ENCODE measurements at places on chromosomes 2 and 18.

GRCh38 chr18:77165503-77166188 lies 33.1 kb upstream of the MBP start:
- DNase-seq, result no peak

GRCh38 chr2:57934659-57935058 lies 111.9 kb upstream of the VRK2 start:
- no peak for DNase-seq

DNA sequence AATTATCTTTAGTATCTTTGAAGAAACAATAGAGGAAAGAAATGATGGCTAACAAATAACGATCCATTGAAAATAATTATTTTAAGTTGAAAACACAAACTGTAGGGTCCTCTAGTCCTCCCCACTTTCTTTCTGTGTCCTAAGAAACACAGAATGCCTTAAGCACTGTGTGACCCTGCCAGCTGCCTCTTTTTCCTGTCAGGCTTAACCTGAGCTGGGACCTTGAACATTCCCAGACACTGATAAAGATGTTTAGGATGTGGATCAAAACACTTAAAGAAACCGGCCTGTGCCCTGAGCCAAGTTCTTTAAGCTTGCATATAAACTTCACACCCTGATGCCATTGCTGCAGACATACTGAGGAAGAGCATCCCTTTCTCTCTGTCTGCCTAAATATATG lies 755.4 kb upstream of the VRK2 start:
- no peak for DNase-seq

GRCh38 chr2:234705108-234705507 lies 208.2 kb upstream of the ARL4C start:
- peak; percentile 58 for DNase-seq

DNA sequence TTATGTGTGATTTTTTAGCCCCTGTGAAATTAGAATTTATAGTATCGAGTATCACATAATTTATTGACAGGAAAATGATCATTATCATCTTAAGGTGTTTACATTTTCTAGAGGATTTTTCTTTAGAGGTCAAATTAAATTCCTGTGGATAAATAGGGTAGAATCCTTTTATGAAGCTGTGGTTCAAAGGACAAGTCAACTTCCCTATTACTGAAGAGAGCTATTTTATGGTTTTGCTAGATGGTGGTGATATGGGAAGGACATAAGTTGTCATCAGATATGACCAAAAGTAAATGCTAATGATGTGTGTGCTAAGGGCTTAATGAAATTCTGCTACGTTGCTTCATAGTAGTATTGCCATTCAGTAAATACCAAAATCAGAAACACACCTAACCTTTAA lies 80.1 kb downstream of the EML4 start:
- DNase-seq, result no peak

DNA sequence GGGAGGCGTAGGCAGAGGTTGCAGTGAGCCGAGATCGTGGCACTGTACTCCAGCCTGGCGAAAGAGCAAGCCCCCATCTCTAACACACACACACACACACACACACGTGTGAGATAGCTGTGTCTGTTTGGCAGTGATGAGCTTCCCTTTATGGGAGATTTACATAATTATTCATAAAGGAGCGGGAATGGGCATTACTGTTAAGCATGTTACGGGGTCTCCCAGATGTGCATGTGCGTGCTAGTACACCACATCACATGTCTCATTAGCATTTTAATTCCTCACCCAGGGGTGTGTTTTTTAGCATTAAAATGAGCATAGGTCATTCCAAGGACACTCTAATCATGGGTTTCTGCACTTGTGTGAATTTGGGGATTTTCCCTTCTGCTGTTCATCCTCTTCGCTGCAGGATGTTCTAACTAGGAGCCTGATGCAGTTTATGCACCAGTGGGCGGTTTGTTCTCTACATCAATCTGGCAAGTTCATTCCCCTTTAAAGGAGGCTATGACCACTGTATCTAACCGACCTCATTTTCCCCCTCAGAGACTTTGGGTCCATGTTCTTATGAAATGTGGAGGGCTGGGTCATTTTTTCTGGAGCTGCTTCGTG lies 1.0 kb upstream of the FAM178B start:
- no peak for DNase-seq

GRCh38 chr2:68292108-68292710 lies 27.5 kb downstream of the CNRIP1 start:
- peak; percentile 26 for DNase-seq

DNA sequence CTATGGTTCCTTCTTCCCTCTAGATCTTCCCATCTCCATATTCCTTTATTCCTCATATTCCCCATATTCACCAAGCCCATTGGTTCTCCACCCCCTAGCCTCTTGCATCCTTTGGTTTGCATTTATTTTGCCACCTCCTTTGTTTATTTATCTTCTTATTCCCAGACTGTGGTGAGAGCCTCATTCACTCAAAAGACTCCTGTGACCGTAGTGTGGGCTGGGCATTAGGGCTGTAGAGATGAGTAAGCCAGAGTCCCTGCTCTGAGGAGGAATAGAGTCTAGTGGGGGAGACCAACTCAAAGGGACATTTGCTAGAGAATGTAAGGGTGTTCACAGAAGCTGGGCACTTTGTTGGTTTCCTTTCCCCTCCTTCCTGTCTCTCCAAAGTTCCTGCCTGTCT lies 8.3 kb downstream of the ATG16L1 start:
- no peak for DNase-seq

- peak; percentile 65 for DNase-seq
These were observed at the start of gene BOK for GRCh38 chr2:241558532-241559322. Gene BOK (plus strand): TSS chr2:241558745. CDS start chr2:241559484, 739 bp downstream.

DNA sequence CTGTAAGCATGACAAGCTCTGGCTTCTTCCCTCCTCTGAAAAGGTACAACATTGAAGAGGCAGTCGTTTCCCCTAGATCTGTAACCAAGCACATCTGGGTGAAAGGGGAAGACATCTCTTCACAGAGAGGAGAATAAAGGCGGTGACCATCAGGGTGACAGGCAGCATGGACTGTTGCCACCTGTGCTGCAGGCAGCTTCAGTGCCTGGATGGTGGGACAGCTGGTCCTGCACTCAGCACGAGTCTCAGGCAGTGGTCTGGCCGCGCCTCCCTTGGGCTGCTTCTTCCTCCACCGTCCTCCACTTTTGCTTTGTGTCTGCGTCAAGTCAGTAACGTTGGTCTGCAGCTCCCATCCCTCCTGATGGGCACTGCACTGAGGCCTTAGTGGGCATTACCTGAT lies 264.4 kb downstream of the NEDD4L start:
- DNase-seq, result no peak

DNA sequence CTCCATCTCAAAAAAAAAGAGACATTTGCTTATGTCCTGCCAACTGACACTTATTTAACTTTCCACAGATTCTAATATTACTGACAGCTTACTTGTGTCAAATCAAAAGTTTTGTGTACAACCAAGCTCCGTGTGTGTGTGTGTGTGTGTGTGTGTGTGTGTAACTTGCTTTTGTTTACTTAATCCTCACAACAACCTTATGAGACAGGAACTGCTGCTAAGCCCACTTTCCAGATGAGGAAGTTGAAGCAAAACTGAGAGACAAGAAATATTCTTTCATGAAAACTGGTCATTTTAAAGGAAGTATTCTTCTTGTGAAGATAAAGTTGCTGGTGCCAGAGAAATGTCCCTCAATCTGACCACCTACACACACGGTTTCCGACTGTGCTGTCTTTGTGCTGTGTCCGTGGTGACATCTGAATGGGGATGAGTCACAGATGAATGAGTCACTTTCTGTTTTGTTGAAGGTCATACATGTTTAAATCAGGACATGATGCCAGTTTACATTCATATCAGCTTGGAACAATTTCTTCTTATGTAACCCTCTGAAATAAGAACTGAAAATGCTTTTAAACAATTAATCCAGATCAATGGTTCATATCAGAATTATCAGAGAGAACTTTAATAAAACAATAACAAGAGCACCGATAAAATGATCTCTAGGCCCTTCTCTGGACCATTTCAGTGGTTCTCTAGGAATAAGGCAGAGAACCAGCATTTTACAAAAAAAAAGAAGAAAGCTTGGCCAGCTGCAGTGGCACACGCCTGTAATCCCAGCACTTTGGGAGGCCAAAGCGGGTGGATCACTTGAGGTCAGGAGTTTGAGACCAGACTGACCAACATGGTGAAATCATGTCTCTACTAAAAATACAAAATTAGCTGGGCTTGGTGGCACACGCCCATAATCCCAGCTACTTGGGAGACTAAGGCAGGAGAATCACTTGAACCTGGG lies 95.5 kb downstream of the THNSL2 start:
- no peak for DNase-seq

GRCh38 chr2:26016012-26016705 lies 17.7 kb upstream of the RAB10 start:
- DNase-seq, result no peak

All from HCEC 1CT (cell line).